Fibroblast of villous mesenchyme (primary cell): ENCODE measurements at places on chromosomes 11 and 22.

DNA sequence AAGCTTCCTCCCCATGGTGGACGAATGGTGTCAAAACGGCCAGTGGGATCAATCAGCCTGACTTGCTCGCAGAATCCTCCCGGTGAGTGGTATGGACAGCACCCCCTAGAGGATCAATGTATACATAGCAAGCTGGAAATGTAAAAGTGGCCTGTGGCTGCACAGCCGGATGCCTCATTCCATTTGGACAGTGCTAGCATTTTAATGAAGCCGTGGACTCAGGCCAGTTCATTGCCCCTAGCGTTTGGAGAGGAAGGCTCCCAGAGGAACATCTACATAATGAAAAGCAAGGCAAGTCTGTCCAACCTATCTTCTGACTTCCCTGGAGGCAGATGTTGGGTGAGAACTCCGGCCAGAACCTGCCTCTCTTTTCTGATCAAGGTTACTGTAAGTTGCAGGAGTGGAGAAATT lies 942.3 kb downstream of the NTM start:
- peak; percentile 6 for DNase-seq

DNA sequence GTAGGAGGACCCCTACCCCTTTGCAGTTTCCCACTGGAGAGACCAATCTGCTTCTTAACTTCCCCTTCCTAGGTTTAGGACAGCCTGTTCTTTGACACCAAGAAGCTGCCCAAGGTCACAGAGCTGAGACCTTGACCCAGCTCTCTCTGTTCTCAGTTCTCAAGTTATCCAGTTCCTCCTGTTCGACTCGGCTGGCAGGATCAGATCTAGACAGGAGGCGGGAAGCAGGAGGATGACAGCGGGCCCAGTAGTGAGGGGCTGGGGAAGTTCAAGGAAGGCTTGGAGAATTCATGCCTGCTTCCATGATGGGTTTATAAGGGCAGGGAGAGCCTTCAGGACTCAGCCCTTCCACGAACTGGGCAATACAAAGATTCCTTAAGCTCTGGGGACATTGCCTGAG lies 210.6 kb downstream of the DSCAML1 start:
- DNase-seq: no peak

- DNase-seq: peak; percentile 16
Observed at GRCh38 chr11:692824-693414, 2.1 kb downstream of the DEAF1 start.

DNA sequence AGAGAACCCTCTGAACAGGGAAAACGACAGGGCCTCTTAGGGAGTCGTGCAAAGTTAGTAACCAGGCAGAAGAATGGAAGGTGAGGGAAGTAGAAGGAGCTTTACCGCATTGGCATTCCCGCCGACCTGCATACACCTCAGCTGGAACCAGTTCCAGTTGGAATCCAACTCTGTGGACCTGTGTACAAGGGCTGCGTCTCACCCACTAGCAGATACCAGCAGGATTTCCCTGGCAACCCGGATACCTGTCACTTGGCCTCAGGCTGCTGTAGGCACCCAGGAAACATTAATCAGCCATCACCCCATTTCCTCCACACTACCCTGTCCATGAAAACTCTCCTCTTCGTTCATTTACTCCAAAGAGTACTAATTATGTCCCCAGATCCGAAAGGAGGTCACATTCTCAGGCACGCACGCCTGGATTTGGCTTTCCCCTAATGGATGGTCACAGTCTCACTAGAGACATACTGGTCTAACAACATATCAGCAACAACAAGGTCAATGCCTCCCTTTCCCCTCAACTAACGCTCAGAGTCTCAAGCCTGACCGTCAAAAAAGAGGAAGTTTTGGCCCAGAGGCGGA lies 842 bp downstream of the ARFGAP2 start:
- no peak for DNase-seq

DNA sequence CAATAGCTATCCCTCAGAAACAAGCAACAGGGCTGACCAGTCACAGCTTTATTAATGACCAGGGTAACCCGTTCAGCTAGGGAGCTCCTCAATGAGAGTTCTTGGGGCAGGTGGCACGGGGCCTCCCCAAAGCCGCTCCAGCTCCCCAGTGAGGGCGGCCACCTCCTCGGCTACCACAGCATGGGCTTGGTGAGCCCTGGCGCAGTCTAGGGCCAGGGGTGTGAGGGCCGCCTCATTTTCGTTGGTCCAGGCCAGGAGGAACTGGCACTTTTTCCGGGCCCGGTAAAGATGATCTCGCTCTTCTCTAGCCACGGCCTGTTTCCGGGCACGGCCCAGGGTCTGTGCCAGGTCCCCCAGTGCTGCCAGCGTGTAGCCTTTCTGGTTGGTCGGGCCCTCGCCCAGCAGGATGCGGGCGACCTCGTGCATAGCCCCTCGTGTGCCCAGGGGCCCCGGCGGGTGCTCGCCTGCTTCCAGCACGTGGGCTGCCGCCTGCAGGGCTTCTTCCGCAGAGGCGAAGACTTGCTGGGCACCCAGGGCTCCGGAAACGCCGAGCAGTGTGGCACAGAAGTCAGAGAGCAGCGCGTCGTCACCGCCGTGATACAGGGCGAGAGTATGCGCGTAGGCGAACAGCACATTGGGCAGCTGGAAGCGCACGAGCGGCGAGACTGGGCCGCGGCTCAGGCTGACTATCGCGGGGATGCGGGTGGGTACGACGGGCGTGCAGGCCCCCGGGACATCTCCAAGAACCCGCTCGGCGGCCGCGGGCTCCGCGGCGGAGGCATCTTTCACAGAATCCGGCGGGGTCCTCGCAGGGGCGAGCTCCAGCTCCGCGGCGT lies 913 bp downstream of the ZNHIT2 start:
- peak; percentile 48 for DNase-seq

GRCh38 chr11:79331203-79331901 lies 109.5 kb downstream of the TENM4 start:
- no peak for DNase-seq

DNA sequence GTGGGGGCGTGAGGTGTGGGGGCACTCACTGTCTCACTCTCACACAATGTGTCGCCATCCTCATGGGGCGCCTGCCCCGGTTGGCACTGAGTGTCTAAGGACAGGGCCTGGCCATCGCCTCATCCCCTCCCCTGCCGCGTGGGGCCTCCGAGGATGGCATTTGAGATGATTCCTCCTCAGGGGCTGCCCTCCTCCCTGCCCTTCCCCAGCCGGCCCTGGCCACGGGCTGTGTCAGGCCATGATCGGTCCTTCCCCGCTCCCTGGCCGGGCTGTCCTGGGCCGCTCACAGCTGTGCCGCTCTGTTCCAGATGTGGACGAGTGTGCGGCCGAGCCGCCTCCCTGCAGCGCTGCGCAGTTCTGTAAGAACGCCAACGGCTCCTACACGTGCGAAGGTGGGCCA lies 4.5 kb downstream of the CRELD2 start:
- DNase-seq: no peak

DNA sequence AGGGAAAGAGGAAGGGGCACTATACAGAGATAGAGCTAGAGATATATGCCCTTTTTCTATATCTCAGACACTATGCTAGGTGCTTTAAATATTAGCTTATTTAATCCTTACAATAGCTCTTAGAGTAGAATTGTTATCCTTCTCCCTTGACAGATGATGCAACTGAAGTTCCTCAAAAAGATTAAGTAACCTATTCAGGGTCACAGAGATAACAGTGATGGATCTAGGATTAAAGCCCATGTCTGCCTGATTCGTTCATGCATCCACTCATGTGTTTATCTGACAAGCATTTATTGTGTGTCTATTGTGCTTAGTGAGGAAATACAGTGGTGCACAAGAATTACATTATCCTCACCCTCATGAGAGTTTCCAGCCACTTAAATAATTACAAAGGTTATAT lies 8.7 kb downstream of the CCDC83 start:
- no peak for DNase-seq

GRCh38 chr11:3866206-3866605 lies 10.7 kb downstream of the STIM1 start:
- DNase-seq: peak; percentile 26
